ENCODE measurements at places on chromosomes 5 and 9.
A peak's percentile ranks its signal among the peaks of the same experiment; 100 is the strongest.

- no peak for DNase-seq
Measured at GRCh38 chr5:36367524-36367923, 65.8 kb upstream of the RANBP3L start.

GRCh38 chr9:126232461-126232860 is 94.2 kb upstream of the MVB12B start:
- no peak for DNase-seq

DNA sequence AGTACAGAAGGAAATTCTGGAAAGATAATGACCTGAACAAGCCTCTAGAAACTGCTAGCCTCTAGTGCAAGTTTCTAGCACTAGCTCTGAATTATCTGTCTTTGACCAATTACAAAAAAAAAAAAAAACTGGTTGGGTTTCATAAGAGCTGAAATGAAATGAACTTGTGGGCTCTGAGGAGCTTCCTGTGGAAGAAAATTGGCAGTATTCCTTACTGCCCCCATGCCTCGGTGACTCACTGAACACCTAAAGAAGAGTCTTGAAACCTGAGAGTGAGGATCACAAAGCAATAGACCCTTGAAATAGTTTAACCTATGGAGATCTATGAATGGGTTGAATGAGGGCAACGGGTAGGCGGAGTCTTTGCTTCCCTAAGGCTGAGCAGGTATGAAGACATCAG is 263.6 kb upstream of the RASA1 start:
- no peak for DNase-seq

GRCh38 chr5:67453111-67453905 is 256.7 kb upstream of the CD180 start:
- DNase-seq, result no peak

GRCh38 chr5:68315679-68316271 is 100.2 kb downstream of the PIK3R1 start:
- peak; percentile 31 for DNase-seq

Data from natural killer cell (primary cell).